ENCODE measurements at places on chromosomes 11 and 22.

DNA sequence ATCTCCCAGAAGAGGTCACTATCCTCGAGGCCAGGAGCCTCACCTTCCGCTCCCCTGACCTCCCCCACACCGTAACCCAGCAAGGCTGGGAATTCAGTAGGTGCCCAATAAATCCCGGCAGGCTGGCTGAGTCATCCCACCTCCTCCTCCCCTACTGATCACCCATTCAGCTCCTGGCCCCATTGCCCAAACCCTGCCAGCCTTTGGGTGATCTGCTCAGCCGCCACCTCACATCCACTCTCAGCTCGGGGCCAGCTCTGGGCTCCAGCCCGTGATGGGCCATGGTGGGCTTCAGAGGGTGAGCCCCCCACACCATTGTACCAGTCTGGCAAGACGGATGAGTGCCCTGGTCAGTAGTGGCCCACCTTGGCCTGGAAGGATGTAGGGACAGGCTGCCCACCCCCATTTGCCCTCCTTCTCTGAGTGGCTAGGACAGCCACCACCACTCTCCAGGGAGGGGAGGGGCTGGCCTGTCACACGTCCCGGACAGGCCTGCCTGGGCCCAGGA is 8.2 kb downstream of the TRPM5 start:
- DNase-seq, result no peak

DNA sequence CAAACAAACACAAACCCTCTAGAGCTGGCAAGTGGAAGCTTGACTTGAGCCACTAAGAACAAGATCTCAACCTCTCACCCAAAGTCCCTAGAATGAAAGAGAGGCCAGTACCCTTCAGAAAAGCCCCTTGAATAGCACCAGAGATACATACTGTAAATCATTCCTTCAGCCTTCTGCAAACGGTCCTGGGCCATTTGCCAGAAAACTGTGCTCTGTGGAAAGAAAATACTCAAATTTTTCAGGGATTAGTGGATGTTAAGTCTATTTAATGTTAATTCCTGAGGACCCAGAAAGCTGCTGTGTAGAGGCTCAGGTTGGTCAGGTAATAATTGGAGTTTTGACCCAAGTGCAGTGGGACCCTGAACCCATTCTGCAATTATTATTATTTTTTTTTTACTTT is 16.9 kb downstream of the SERPINH1 start:
- DNase-seq, result peak; percentile 39

- no peak for DNase-seq
Measured at GRCh38 chr22:43512279-43512678, 100.5 kb downstream of the MPPED1 start.

DNA sequence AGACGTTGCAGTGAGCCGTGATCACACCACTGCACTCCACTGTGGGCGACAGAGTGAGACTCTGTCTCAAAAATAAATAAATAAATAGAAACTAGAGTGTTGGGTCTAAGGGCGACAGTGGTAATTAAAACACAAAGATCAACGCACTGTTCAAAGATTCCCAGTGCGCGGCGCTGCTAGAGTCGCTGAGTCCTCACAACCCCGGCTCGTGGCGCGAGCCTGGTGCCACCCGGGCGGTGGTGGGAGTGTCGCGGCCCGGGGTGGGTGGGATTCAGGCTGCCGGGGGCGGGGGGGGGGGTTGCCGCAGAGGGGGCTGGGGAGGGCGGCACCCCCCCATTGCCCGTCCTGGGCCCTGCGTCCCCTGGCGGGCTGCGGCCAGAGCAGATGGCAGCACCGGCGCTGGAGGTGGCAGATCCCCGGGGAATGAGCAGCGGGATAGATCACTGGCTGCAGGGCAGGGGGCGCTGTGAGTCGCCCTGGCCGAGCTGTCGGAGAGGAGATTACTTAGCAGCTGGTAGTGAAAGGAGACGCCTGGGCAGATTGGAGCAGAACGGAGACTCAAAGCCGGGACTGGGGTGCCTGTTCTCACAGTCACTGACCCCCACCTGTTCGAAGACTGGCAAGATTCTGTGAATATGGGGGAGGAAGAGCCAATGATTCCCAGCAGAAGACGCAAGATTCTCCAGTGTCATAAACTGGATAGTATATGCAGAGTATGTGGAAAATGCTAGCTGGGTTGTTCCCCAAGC is 30.2 kb upstream of the APOBEC3A start:
- peak; percentile 54 for DNase-seq

GRCh38 chr22:22745225-22746060 is 101.0 kb downstream of the GGTLC2 start:
- peak; percentile 11 for DNase-seq

DNA sequence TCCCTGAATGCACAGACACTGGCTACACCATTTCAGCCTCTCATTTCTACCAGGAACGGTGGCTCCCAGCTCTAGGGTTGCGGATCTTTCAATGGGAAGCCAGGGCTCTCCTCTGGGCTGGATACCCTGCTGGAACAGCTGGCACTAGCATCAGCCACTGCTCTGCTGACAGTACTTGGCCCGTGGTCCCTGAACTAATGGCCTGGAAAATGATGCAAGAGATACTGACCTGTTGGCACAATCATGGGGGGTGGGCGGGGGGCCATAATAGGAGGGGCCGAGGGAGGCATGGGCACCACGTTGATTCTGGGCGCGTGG is 10.7 kb upstream of the TBC1D10A start:
- no peak for DNase-seq

DNA sequence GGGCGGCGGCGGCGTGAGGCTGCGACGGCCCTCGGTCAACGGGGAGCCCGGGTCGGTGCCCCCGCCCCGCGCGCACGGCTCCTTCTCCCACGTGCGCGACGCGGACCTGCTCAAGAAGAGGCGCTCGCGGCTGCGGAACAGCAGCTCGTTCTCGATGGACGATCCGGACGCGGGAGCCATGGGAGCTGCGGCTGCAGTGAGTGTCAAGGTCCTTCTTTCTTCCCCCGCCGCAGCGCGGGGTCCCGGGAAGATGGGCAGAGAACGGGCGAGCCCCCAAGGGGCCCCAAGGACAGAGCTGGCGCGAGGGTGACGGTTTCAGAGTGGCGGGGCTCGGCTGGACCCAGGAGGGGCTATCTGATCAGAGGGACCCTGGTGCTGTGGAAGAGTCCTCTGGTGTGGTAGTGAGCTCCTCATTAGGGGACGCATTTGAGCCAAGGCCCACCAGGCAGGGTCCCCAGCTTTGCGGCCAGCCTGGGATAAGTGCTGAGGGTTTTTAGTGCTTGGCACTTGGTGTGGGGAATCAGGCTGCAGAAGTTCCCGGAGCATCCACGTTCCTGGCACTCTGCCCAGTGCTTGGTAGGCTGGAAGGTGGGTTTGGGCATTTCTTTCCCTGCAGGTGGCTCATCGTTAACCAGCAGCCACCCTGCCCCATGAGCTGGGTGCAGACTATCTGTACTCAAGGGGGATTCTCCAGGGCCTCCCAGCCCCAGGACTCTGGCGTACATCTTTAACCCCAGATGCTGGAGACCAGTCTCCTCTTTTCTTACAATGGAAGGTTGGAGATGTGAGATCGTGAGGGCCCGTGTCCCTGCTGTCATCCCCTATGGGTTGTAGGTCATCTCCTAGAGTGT is 9.8 kb downstream of the EHBP1L1 start:
- DNase-seq, result no peak

DNA sequence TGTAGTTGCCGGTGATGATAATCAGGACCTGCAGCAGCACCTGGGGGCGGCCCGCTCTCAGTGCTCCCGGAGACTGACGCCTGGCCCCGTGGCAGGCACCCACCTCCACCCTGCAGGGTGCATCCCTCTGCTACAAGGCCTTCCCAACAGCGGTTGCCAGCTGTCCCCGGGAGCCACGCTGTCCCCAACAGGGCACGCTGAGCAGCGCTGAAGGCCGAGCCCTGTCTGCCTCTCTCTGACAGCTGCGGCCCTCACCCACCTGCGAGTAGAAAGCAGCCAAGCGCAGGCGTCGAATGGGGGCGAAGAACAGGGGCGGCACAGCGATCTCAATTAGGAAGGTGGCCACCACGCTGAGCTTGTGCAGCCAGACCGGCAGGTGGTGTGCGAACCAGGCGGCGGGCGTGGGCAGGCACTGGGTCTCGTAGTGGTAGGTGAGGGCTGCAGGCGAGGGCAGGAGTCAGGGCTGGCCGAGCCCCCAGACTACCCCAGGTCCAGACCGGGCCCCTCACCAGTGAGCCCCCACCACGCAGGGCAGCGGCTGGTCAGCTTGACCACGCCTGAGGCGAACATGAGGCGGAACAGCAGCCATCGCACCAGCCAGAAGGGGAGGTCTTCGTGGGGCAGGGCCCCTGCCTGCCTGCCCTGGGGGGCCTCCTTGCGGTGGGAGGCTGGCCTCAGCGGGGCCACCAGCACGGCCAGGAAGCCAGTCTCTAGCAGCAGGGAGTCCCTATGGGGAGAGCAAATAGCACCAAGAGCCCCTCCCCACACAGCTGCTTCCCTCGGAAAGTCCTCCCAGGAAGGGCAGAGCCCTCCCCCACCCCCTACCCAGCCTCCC is 1.5 kb downstream of the LMF2 start:
- no peak for DNase-seq

DNA sequence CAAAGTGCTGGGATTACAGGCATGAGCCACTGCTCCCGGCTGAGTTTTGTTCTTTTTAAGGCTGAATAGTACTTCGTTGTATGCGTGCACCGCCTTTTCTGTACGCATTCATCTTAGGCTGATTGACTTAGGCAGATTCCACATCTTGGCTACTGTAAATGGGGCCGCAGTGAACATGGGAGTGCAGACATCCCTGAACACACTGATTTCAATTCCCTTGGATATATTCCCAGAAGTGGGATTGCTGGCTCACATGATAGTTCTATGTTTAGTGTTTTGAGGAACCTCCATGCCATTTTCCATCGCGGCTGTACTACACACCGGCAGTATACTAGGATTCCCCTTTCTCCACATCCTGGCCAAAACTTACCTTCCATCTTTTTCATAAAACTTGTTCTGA is 10.4 kb upstream of the ZNF74 start:
- DNase-seq, result no peak

DNA sequence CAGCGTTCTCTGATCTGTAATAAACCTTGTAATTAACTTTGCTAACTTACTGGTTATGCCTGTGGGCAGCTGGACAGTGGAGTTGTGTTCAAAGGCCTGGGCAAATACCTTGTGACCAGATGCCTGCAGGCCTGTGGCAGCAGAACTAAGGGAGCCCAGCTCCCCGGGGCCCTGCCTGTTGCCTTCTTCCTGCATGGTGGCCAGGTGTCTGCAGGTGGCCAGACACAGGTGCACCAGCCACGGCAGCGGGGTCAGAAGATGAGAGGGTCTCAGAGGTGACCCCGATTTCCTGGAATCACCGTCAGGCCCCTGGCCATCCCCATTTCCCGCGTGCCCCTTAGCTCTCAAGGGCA is 127.2 kb downstream of the OSBP2 start:
- no peak for DNase-seq

GRCh38 chr22:20109411-20110358 is 6.2 kb upstream of the RANBP1 start:
- DNase-seq, result no peak

- no peak for DNase-seq
Measured at GRCh38 chr11:119103793-119104192, 2.1 kb upstream of the DPAGT1 start.

- DNase-seq, result no peak
Measured at GRCh38 chr11:116240710-116241109, 532.1 kb downstream of the BUD13 start.

DNA sequence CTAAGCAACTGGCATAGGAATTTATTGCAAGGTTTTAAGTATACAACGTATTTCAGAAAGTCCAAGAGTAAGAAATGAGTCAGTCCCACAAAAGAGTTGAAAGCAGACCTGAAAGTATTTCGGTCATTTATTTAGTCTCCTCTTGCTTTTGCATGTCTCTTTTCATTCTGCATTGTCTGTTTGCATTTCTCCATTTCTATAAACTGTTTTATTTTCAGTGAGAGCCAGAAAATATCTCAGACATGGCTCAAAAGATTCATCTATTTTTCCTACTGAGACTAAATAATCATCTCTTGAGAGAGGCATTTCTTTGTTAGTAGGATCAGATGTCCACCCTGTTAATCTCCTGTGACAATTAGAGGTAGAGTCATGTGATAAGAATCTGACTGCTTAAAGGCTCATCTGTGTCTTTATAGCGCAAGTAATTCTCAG is 219.1 kb upstream of the CCDC179 start:
- peak; percentile 59 for DNase-seq

DNA sequence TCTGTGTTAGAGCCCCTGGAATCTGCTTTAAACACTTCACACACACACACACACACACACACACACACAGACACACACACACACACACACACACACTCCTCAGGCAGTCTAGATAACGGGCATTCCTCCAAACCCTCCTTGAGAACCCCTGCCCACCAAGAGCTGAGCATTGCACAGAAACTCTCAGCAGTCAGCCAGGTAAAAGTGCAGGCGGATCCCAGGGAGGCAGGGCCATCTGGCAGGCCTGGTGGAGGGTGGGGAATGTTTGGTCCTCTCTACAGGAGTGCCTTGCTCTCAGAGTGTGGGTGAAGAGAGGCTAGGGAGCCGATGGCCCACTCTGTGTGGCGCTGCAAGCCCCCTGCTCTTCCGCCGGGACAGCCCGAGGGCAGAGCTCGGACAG is 190.2 kb downstream of the BUD13 start:
- DNase-seq, result no peak

GRCh38 chr11:74237541-74237940 is 66.5 kb downstream of the PPME1 start:
- no peak for DNase-seq

- DNase-seq, result no peak
Measured at GRCh38 chr11:9037963-9038362, 34.2 kb upstream of the NRIP3 start.

- peak; percentile 31 for DNase-seq
Measured at GRCh38 chr11:33500861-33501479, 199.7 kb downstream of the C11orf91 start.

GRCh38 chr11:118215765-118216164 is 9.0 kb downstream of the JAML start:
- DNase-seq, result no peak

GRCh38 chr22:19831016-19831415 is 23.7 kb downstream of the GNB1L start:
- DNase-seq, result no peak

DNA sequence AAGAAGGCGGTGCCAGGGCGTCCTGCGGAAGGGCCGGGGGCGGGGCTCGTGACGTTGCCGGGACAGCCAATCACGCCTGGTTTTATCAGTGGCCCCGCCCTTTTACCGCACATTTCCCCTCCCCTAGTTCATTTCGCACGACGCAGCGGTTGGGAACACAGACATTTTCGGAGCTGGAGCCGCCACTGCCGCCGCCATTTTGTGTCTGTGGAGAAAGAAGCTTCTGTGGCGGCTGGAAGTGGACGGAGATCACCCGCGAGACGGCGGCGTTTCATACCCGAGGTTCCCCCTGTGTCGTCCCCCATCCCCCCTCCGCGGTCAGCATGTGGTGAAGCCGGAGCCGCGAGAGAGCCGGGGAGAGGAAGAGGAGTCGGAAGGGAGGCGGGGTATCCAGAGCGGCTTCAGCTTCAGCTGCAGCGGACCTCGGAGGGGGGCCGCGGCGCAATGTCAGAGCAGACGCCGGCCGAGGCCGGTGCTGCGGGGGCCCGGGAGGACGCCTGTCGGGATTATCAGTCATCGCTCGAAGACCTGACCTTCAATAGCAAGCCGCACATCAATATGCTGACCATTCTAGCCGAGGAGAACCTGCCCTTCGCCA is at the start of gene PCF11:
Gene PCF11 (plus strand): TSS at position 136 of the 598 bp plus-strand sequence. CDS start 309 bp downstream, at position 445.
- DNase-seq, result no peak
